Fibroblast of upper back skin (primary cell): ENCODE measurements at places on chromosomes 5 and 9.

DNA sequence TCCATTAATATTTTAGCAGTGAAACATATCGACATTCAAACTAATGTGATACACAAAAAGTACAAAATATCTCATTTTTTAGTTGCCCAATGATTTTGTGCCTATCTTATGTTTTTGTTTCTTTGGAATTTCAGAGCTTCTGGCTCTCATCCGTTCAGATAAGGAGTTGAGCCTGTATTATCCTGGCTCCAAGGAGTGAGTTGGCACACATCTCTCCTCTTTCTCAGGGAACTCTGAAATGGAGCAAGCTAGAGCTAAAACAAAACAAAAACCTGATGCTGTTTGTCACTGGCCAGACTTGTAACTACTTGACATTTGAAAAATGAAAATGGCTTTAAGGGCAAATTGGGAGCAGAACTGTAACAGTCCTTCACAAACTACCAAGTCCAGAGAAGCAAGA is 131.3 kb upstream of the SLC28A3 start:
- no peak for DNase-seq

DNA sequence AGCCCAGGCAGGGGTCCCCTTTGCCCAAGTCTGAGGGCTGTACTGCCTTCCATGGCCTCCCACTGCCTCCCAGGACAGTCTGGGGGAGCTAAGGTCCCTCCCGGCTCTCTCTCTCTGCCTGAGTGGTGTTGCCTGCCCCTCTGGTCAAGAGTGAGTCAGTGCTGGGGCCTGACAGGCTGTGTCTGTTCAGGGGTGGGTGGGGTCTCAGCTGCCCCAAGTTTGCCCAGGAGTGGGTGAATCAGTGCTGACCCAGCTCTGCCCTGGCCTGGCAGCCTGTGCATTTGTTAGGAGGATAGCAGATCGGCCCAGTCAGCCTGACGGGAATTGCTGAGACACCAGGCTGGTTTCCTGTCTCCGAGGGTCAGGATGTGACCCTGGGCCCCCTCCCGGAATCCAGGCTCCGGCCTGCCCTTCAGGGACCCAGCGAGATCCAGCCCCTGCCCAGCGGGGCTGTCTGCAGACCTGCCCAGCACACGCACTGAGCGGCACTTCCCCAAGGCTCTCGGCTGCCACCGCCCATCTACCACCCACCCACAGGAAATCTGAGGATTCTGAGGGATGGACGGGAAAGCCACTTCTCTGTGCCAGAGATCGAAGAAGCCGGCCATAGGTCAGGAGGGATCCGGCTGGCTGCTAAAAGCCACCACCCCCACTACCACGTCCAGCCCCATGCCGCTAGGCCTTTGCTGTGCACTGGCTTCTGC is 15.9 kb downstream of the ENG start:
- DNase-seq = peak; percentile 67

GRCh38 chr9:27353166-27353473 is 56.2 kb upstream of the EQTN start:
- DNase-seq = no peak

DNA sequence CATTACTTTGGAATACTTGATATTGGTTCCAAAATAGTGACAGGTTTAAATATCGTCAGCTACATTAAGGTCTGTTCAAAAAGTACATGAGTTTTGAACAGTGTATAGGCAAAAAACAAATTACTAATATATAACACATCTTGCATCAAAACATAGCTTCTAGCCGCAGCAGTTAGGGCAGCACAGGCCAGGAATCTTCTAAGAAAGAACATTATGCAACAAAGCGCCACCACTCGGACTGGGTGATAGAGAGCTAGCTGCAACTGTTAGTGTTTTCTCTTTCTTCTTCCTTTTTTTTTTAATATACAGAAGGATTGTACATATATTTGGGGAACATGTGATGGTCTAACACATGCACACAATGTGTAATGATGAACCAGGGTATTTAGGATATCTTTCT is 504.5 kb downstream of the NR2F1-AS1 start:
- no peak for DNase-seq

DNA sequence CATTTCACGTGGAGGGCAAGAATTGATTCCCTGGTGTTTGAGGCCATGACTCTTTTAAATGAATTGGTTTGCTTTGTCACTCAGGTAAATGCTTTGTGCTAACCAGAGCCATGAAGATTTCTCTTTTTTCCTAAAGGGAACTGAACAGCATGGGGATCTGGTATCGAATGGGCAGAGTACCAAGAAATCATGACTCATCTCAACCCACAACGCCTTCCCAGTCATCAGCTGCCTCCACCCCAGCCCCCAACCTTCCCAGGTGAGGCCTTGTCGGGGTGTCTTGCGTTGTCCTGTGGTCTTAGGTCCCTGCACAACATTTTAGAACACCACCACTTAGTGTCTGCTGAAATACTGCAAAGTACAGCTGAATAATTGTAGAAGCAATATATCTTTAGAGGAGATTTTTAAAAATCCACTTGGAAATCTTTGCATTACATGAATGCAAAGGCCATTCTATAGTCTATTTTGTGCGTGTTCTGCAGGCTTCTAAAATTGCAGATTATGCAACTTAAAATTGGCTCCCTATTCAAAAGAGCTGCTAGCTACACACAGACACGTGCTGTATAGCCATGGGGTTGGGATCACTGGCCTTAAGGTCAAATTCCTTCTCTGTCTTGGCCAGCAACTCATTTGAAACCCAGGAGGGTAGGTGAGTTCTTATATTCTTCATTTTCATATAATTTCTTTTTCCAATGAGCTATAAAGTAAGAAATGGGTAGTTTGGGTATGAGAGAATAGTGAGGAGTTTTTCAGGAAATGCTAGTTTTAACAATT is 69.0 kb downstream of the MVB12B start:
- peak; percentile 67 for DNase-seq

GRCh38 chr5:119095611-119096010 is 24.7 kb downstream of the DMXL1 start:
- DNase-seq = no peak

DNA sequence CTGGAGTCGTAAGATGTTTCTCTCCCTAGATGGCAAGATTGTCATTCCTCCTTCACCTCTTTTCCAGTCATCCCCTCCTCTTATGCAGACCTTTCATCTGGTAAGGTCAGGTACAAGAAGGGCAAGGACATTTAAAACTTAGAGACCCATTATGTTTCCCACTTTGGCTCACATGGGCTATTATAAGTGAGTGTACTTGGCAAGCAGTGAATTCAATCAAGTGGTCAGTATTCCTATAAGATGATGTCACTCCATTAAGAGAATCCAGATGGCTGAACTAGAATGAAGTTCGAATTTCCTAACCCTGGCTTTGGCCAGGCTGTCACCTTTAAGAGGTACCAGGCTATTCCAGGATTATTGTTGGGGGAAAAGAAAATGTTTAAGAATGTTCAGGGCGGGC is 32.2 kb downstream of the ZNF131 start:
- peak; percentile 54 for DNase-seq

DNA sequence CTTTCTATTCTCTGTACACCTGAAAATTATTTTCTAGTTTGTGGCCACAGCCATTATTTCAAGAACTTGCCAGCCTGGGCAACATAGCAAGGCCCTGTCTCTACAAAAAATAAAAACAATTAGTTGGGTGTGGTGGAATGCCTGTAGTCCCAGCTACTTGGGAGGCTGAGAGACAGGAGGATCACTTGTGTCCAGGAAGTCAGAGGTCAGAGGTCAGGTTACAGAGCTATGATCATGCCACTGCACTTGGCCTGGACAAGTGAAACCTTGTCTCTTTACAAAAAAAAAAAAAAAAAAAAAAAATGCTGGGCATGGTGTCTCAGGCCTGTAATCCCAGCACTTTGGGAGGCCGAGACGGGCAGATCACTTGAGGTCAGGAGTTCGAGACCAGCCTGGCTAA is 58.3 kb downstream of the HMGCR start:
- no peak for DNase-seq

- peak; percentile 3 for DNase-seq
Measured at GRCh38 chr9:108412755-108413154, 443.0 kb downstream of the ACTL7B start.

- DNase-seq = no peak
Measured at GRCh38 chr5:60504342-60504741, 195.6 kb downstream of the DEPDC1B start.

DNA sequence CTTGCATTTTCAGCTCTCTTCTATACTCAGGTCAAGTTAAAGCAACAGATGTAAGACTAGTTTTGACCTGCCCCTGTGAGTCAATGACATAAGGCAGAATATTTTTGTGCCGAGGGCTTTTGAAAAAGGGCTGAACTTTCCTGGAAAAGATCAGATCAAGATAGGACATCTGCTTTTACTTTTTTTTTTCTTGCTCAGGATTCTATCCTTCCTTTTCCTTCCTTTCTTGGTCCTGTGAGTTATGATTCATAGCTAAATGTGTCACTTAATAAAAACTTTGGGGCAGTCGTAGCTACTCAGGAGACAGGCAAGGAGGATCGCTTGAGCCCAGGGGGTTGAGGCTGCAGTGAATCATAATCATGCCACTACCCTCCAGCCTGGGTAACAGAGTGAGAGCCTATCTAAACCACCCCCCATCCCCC is 84.3 kb upstream of the BRINP1 start:
- DNase-seq = peak; percentile 65

DNA sequence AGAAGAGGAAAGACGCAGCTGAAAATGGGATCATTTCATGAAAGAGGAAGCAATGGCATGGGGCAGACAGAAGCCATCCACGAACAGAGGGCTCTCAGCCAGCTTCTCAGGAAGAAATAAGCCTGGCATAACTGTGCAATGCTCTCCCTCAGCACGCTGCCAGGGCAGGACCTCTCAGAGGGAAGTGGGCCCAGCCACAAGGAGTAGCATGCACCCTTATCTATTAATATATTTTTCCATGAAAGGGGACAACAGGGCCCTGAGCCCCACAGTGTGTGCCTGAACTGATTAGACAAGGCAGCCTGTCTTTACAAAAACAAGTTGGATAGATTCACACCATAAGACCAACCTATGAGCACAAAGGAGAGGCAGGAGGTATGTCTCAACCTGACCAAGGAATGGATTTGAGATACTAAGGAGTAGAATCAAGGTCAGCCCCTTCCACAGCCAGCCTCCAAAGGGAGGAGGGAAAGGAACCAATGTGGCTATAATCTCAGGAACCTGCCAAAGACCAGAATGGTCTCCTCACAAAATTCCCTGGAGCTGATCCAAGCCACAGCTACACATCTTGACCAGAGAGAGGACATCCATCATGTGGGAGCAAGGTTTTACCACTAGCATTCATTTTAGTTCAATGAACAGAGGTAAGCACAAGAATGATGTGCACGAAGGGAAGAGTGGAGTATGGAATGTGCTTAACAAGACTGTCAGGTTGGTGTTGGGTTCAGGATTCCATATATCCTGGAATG is 154.8 kb downstream of the SIL1 start:
- peak; percentile 84 for DNase-seq

GRCh38 chr9:114261987-114262386 is 60.9 kb upstream of the ORM1 start:
- DNase-seq = no peak
